Omental fat pad (tissue), 4 donors: ENCODE measurements at places on chromosomes 4 and X.

- DNase-seq: no peak
Measured at GRCh38 chrX:12162420-12162819, 24.1 kb downstream of the FRMPD4 start.

DNA sequence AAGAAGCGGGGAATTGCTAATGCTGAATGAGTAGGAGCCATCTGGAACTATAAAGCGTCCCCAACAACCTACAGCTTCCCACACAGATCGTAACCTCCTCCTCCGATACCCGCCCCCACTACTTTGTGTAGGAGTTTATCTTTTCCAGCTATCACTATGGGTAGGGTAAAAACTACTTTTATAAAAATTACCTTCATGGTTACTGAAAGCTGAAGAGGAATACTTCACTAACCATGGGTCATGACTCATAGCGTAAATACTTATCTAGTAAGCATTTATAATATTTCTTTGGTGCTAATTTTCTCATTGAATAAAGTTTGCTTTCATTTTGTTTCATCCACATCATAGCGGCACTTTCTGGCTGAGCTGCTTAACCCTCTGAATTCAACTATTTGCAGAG, 79.4 kb upstream of the TNIP3 start:
- no peak for DNase-seq

DNA sequence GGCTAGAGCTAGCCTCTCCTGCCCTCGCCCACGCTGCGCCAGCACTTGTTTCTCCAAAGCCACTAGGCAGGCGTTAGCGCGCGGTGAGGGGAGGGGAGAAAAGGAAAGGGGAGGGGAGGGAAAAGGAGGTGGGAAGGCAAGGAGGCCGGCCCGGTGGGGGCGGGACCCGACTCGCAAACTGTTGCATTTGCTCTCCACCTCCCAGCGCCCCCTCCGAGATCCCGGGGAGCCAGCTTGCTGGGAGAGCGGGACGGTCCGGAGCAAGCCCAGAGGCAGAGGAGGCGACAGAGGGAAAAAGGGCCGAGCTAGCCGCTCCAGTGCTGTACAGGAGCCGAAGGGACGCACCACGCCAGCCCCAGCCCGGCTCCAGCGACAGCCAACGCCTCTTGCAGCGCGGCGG, at the start of gene AR:
Gene AR (plus strand): TSS at position 204 of the 400 bp plus-strand sequence. CDS start 1,126 bp downstream, outside the sequence.
- no peak for DNase-seq

DNA sequence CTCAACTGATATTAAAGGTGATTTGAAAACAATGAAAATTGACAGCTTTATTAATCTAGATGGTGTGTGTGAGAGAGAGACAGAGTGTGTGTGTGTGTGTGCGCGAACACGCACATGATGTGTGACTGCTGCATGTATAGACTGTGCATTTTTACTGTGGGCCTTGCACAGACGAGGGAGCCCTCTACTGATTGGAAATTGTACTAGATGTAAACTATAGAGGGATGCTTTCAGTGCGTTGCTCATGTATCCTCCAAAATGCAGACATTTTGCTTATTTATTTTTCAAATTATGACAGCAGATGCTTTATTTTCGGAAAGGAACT, 168.4 kb upstream of the GK2 start:
- DNase-seq: no peak

GRCh38 chr4:132540797-132541196, 608.3 kb upstream of the PCDH10 start:
- no peak for DNase-seq

DNA sequence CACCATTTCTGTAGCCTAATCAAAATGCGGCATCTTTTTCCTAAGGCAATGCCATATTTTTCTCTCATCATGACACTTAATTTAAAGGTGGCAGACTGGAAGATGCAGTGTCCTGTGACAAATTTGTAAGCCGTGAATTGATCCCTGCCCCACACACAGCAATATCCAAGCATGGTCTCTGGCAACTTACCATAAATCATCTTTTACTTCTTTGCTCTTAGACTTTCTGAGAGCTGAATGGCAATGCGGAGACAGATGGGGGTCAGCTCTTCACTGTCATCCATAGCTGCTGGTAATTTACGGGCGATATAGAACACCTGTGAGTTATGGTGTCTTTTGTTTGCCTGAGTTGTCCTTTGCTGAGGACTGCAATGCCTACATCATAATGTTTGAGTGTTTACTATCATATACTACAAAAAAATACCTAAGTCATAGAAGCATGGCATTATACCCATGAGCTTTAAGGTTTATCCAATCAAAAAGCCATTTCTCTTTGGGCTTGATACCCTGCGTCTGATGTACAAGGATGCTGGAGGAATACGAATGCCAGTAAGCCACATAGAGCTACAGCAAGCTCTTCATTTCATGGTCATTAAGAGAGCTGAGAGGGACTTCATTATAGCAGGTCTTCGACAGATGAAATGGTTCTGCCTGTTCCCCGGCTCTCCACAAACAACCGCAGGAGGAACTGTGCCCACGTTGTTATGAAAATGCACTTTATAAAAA, 148.1 kb downstream of the TRIML1 start:
- no peak for DNase-seq

DNA sequence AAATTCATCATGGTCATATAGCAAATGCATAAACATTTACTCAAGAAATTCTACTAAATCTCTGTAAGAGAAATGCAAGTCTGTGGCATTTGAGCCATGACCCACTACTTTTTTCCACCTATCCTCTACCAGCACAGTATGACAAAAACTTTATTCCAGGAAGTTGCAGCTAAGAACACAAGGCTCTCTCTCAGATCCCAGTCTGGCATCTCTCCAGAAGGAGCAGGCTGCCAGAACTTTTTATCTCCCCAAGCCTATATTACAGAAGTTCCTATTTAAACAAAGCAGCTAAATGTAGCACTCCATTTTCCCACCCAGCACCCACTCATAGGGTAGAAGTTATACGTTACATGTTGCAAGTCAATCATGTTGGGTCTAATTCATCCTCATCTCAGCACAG, 49.3 kb upstream of the EPGN start:
- no peak for DNase-seq

- DNase-seq: no peak
Measured at GRCh38 chr4:3168029-3168428, 80.9 kb upstream of the MSANTD1 start.

- DNase-seq: no peak
Measured at GRCh38 chr4:163662768-163663167, 168.3 kb downstream of the TMA16 start.

DNA sequence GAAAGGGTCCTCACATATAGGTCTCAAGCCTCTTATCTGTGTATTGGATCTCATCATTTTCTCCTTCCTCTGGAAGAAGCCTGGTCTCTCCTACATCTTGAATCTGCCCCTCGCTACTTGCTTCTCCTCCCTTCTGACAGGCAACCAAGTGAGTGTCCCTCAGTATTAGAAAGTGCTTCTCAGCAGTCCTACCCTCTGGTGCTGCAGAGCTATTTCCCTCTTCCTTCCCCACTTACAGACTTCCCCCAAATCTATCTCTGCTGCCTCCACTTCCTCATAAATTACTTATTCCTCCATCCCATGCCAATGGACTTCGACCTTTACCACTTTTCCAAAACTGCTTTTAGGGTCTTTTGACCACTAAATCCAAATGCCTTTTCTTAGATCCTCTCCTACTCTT, 129.1 kb upstream of the NAP1L5 start:
- DNase-seq: no peak

DNA sequence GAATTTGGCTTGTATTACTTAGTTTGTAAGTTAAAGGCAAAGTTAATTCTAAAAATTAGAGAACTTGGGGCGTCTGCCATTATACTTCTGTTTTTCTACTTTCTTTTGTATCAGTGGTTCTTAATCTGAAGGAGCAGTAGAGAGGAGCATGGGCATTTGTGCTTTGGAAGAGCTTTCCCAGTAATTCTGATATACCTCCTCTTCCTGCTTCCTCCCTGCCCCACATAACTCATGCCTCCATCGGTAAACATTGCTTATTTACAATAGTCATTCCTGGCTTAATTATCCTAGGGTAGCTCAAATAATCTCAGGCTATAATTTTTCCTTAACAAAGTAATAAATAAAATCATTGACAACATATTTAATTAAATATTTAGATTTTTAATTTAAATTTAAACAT, 37.1 kb upstream of the SPARCL1 start:
- no peak for DNase-seq

DNA sequence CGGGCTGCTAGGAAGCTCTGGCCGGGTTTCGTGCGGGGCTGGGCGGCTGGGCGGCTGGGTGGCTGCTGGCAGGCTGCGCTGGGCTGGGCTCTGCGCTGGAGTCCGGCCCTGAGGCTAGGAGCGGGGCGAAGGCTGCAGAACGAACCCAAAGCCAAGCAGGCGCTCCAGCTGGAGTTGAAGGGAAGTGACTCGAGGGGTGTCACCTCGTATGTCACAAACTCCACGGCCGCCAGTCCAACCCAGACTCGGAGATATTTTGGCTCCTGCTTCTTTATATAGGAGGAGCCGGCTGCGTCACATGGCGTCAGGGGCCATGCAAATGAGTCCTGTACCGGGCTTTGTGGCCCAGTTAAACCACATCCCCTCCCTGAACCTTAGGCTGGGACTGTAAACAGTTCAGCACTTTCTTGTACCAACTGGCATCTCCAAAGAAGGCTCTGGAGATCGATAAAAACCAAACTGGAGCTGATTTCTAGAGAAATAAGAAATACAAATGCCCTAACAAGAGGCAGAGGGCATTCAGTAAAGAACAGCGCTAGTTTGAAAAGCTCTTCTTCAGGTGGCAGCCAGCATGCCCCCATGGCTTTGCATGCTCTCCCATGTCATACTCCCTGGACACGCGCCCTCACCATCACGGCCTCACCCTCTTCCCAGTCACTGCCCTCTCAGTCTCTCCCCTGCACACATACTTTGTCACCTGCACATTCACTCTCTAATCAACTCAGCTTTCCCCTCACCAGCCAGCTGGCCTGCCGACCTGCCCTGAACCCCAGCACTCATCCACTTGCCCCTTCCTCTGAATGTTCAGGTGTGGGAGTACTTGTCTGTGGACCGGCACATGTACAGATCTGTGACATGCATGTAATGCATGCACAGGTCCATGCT, 58.5 kb downstream of the TSC22D3 start:
- peak; percentile 75 for DNase-seq

- DNase-seq: no peak
Measured at GRCh38 chr4:173009129-173009823, 159.3 kb upstream of the GALNT7 start.

DNA sequence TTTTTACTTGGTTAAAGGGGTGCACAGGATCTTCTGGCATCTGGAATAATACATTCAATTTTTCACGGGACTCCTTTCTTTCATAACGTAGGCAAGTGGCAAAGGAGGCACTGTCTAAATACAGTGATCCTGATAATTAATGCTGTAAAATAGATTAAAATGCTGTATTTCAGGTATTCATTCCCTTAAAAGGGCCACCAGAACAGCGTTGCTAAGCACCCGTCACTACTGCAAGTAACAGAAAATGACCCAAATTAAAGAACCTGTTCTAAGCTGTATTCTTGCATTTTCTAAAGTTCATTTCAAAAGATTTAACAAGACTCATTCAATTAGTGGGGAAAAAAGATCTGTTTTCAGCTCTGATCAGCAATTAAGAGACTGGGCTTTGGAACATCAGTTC, 208.2 kb downstream of the TENM3 start:
- DNase-seq: no peak

DNA sequence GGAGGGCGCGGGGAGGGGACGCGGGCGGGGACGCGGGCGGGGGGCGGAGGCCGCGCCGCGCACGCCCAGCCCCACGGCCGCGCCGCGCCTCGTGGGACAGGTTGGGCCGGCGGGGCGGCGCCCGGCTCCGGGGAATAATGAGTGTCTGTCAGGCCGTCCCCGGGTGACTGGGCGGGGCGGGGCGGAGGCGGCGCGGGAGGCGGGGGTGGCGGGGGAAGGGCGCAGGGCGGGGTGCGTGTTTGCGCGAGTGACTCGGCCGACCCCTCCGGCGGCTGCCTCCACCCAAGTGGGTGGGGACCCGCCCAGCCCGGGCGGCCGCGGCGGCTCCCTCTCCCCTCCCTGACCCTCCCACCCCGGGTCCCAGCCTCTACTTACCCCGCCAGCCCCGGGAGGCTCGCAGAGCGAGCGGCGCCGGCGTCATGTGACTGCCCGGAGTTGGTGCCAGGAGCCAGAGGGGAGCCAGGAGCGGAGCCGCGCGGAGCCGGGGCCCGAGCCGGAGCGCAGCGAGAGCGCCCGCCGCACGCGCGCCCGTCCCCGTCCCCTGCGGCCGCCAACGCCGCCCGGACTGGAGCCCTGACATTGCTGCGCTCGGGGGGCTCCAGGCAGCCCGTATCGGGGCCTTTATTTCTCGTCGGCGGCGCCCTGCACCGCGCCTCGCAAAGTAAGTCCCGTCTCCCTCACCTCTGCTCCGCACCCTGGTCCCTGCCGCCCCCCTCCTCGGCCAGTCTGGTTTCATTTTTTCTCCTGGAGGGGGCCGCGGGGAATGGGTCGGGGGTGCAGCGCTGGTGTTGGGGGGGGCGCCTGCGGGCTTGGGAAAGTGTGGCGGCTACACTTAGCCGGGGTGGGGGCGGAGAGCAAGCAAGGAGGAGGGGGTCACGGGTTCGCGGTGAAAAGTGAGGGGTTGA, at the start of gene KLF3:
Gene KLF3 (plus strand): TSS at position 399 of the 905 bp plus-strand sequence. CDS start 16,427 bp downstream, outside the sequence.
- DNase-seq: peak; percentile 65

DNA sequence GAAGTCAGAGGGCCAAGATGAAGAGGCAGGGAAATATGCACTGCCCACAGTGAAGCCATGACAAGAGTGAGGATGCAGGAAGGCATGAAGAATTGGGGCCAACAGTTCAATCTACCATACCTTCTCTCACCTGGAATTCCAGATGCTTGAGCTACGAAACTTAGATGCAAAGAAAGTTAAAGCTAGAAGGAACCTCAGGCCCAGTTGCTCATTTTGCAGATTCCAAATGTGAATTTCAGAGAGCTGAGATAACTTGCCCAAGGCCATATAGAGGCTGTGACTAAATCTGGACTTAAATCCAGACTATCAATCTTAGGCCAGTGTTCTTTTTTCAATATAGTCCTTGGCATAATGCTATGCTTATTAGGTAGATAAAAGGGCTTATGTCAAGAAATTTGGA, 92.7 kb downstream of the SRPX start:
- no peak for DNase-seq

DNA sequence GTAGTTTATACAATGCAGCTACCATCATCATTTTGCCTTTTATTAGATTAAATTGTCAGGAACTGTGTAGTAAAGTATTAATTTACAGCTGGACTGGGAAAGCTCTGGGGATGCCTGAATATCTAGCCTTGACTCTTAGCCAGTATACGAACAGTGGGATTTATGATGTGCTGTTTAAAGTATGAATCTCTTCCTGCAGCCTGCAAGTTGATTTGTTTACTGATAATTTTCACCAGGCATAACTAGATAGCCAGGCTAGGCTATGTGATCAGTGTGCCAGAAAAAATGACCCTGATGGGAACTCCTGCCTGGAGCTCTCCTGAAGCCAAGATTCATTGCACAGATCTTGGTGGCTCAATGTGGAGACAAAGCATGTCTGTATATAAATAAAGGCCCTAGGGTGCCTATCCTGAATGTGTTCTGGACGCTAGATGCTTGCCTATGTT, 119.2 kb downstream of the SCLT1 start:
- no peak for DNase-seq

GRCh38 chr4:95118497-95118896, 360.7 kb downstream of the BMPR1B start:
- no peak for DNase-seq
